Chondrocyte (in vitro differentiated cells): ENCODE measurements at places on chromosomes 1 and 21. TPM values are rescaled to one million over a fixed set of nuclear protein-coding genes. Genes with fewer than 3 reads are reported as not detected.

ANGPTL1 gene
- 2.6 to 4.7 TPM (median 3.6 TPM) in 3 replicates for total RNA-seq

LCE1E gene
- total RNA-seq = not detected in 3 replicates

RYR2 gene
- 0.02 to 0.15 TPM (median 0.12 TPM) in 3 replicates for total RNA-seq

HTR6 gene
- not detected in 3 replicates for total RNA-seq

PRAMEF2 gene
- total RNA-seq = not detected in 3 replicates

XCL2 gene
- total RNA-seq = not detected in 3 replicates

C1orf87 gene
- 0.21 to 0.65 TPM in 2 of 3 replicates, not detected in the other for total RNA-seq

S100A7A gene
- total RNA-seq = not detected in 3 replicates

SPRR2D gene
- not detected in 3 replicates for total RNA-seq

ITGB2 gene
- 0.15 to 1.4 TPM (median 0.87 TPM) in 3 replicates for total RNA-seq

CD2 gene
- not detected in 3 replicates for total RNA-seq

- no peak overlapping the region for H3K4me3 ChIP-seq
- no peaks in the 10 kb centered on the region for H3K4me1 ChIP-seq
- H3K36me3 ChIP-seq = no peaks in the 10 kb centered on the region
- H3K27ac ChIP-seq = no peak overlapping the region
Measured at GRCh38 chr1:5269901-5270300, 615.5 kb downstream of the AJAP1 start.

DNA sequence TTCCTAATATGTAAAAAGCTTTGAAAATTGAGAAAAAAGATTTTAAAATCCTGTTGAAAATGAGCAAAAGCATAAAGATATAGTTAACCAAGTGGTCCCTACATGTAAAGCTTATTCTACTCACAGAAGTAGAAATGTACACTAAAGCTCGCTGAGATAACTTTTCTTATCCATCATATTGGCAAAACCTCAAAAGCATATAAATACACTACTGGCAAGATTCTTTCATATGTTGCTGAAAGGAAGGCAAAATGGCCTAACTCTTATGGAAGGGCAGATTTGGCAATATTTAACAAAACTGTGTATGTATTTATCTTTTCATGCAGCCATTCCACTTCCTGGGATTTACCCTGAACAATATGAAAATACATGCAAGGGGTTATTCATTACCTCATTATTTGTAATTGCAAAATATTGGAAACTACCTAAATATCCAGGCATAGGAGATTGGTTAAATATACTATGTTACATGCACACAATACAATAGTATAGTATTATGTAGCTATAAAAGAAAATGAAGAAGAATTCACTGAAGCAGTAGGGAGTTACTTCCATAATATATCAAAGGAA, 43.2 kb upstream of the LYPLAL1 start:
- no peak overlapping the region for H3K4me3 ChIP-seq
- DNase-seq = no peak
- no peak overlapping the region for H3K27ac ChIP-seq
- no peaks in the 10 kb centered on the region for H3K27me3 ChIP-seq

GRCh38 chr21:23374155-23374554, 2233.1 kb downstream of the MRPL39 start:
- H3K27ac ChIP-seq = no peak overlapping the region
- H3K4me3 ChIP-seq = no peak overlapping the region
- no peak for DNase-seq
- no peaks in the 10 kb centered on the region for H3K4me1 ChIP-seq

- no peak for DNase-seq
- no peak overlapping the region for H3K27ac ChIP-seq
- H3K4me1 ChIP-seq = peaks cover 18% of the 10 kb centered on the region
- no peaks in the 10 kb centered on the region for H3K27me3 ChIP-seq
- no peak overlapping the region for H3K4me3 ChIP-seq
Measured at GRCh38 chr1:100462326-100463025, 75.5 kb upstream of the GPR88 start.

DNA sequence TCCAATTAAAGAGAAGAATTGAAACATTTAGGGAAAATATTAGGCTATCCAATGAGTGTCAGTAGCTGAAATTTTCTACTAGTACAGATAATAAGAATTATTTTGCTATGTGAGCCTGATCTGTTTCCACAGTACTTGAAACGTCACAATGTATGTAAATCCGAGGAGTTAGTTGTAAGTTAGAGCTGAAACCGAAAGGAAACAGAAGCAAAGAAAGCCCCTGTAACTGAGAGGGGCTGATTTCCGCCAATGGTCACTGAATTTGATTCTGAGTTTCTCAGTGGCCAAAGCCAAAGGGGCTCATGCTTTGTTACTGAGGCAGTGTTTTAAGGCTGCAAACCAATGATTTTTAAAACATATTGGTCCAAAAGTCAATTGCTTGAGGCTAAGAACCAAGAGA, 168.3 kb upstream of the DUSP10 start:
- H3K27me3 ChIP-seq = peaks cover 36% of the 10 kb centered on the region
- no peak for DNase-seq
- no peaks in the 10 kb centered on the region for H3K4me1 ChIP-seq

- no peaks in the 10 kb centered on the region for H3K4me1 ChIP-seq
- H3K27ac ChIP-seq = no peak overlapping the region
- H3K36me3 ChIP-seq = no peaks in the 10 kb centered on the region
- DNase-seq = no peak
Measured at GRCh38 chr1:213759359-213760181, 228.2 kb upstream of the PROX1 start.

DNA sequence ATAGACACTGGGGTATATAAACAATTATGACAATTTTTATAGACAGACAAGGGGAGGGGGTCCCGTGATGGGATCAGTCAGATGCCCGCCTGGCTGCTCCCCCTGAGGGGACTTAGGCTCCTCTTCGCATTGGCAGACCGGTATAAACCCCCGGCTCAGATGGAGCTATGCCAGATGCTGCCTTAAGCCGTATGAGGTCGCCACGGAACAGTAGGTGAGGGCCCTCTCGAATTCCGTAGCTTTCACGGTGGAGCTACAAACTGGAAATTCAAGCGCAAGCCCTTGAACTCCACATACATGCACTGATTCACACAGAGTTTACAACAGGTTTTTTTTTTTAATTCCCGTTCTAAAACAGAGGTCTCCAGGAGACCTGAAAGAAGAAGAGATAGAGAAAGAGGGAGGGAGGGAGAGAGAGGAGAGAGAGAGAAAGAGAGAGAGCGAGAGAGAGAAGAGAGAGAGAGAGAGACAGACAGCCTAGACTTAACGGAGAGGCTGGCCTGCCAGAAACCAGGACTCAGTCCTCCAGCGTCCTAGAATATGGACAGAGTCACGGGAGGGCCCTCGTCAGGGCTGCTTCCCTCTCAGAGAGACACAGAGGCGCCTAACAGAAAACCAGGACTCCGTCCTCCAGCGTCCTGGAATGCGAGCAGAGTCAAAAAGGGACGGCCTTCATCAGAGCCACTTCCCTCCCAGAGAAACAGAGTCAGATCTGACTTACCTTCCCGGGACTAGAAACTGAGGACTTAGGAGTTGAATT, 24.4 kb upstream of the TMEM54 start:
- no peak overlapping the region for H3K27ac ChIP-seq
- DNase-seq = no peak
- no peaks in the 10 kb centered on the region for H3K36me3 ChIP-seq

GRCh38 chr1:70945251-70945650, 102.4 kb downstream of the PTGER3 start:
- no peak overlapping the region for H3K4me3 ChIP-seq
- H3K4me1 ChIP-seq = peaks cover 4% of the 10 kb centered on the region
- peaks cover 8% of the 10 kb centered on the region for H3K27me3 ChIP-seq
- H3K36me3 ChIP-seq = no peaks in the 10 kb centered on the region
- DNase-seq = no peak
- H3K27ac ChIP-seq = no peak overlapping the region

- no peak overlapping the region for H3K27ac ChIP-seq
- no peak overlapping the region for H3K4me3 ChIP-seq
- no peaks in the 10 kb centered on the region for H3K4me1 ChIP-seq
- no peak for DNase-seq
- no peaks in the 10 kb centered on the region for H3K36me3 ChIP-seq
Measured at GRCh38 chr1:7233646-7234470, 448.6 kb downstream of the CAMTA1 start.

DNA sequence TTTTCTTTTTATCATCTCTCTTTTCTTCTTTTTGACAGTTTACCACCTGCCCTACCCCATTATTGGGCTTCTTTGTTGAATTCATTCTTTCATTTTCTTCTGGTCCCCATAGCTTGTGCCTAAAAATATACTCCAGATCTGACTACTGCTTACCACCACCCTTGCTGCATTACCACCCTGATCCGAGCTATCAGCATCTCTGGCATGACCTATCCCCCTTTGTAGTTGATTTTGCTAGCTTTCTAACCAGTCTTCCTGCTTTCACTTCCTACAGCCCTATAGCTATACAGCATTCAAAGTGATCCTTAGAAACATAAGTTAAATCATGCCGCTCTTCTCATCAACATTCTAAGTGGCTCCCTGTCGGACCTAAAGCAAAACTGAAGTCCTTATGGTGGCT, 59.4 kb upstream of the MPC2 start:
- H3K27ac ChIP-seq = no peak overlapping the region
- no peaks in the 10 kb centered on the region for H3K27me3 ChIP-seq
- no peaks in the 10 kb centered on the region for H3K4me1 ChIP-seq
- DNase-seq = no peak
- peaks cover 17% of the 10 kb centered on the region for H3K36me3 ChIP-seq

- peaks cover 26% of the 10 kb centered on the region for H3K4me1 ChIP-seq
- DNase-seq = peak; percentile 71
- H3K4me3 ChIP-seq = no peak overlapping the region
- no peak overlapping the region for H3K27ac ChIP-seq
- H3K27me3 ChIP-seq = peaks cover 6% of the 10 kb centered on the region
Measured at GRCh38 chr1:203129501-203130231, 2.1 kb downstream of the ADORA1 start.

- H3K4me1 ChIP-seq = no peaks in the 10 kb centered on the region
- no peaks in the 10 kb centered on the region for H3K27me3 ChIP-seq
- no peaks in the 10 kb centered on the region for H3K36me3 ChIP-seq
- no peak overlapping the region for H3K27ac ChIP-seq
- DNase-seq = no peak
Measured at GRCh38 chr1:34470401-34470800, 284.4 kb upstream of the GJB5 start.

- H3K27ac ChIP-seq = no peak overlapping the region
- peaks cover 14% of the 10 kb centered on the region for H3K4me1 ChIP-seq
- H3K27me3 ChIP-seq = no peaks in the 10 kb centered on the region
- H3K36me3 ChIP-seq = no peaks in the 10 kb centered on the region
Measured at GRCh38 chr1:6889875-6890480, 104.7 kb downstream of the CAMTA1 start.

DNA sequence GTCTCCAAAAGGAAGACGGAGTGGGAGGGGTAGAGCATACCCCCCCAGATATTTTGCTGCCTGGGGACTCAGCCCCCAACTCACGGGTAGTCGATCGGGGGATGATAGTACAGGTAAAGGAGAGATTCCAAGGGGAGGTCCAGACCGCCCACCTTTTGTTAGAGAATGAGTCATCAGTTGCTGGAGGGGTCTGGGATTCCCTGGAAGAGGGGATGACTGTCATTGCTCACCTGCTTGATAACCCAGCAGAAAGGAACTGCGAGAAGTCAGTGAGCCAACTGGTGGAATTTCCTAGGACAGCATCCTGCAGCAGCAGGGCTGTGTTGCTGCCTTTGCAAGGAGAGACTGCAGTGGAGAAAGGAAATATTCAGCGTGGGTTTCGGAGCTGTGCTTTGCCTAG, 64.4 kb downstream of the MACF1 start:
- H3K4me1 ChIP-seq = peaks cover 65% of the 10 kb centered on the region
- DNase-seq = no peak
- peak overlapping the region; percentile 70 for H3K4me3 ChIP-seq
- H3K36me3 ChIP-seq = no peaks in the 10 kb centered on the region
- peak overlapping the region; percentile 95 for H3K27ac ChIP-seq

DNA sequence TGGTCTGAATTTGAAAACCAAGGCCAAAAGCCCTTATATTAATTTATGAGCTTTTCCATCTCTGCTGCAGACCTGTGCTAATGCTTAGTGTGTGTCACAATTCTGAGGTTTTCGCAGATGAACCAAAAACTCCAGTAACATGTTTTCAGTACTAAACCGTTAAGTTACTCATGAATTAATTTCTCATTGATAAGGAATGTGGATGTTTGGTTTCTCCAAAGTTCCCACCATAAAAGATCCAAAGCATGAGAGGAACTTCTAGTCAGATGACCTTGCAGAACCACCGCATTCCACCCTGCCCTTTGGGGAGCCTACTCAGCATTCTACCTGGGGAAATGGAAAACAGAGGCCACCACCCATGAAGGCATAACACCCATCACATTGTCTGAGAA, 7.5 kb upstream of the LEPR start:
- peaks cover 25% of the 10 kb centered on the region for H3K4me1 ChIP-seq
- DNase-seq = no peak
- peaks cover 14% of the 10 kb centered on the region for H3K36me3 ChIP-seq
- H3K4me3 ChIP-seq = no peak overlapping the region
- H3K27me3 ChIP-seq = no peaks in the 10 kb centered on the region

DNA sequence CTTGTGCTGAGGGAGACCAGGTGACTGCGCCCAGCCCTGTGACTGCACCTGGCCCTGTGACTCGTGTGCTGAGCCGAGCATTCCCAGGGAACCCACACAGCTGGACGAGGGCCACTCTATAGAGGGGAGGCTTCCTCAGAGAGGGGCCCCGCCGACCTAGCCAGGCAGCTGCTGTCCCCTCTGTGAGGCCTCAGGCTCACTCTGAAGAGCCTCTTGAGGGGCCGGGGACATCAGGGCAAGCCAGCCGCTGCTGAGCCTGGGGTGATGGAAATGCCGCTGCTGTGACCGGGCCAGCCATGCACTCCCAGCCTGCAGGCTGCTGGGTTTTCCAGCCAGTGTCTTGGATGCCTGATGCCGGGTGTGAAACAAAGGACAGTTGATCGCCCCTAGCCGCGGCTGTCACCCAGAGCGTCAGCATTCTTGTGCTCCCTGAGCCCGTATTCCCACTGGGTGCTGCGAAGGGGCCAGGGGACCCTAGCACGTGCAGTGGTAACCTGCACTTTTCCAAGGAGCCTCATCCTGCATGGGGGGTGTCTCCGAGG, 17.5 kb downstream of the PFKL start:
- no peaks in the 10 kb centered on the region for H3K4me1 ChIP-seq
- no peak overlapping the region for H3K4me3 ChIP-seq
- DNase-seq = no peak
- H3K27ac ChIP-seq = no peak overlapping the region

GRCh38 chr1:67264152-67264551, 43.5 kb upstream of the IL12RB2 start:
- no peaks in the 10 kb centered on the region for H3K4me1 ChIP-seq
- peaks cover 8% of the 10 kb centered on the region for H3K27me3 ChIP-seq
- H3K4me3 ChIP-seq = no peak overlapping the region
- no peaks in the 10 kb centered on the region for H3K36me3 ChIP-seq
- H3K27ac ChIP-seq = no peak overlapping the region
